ENCODE measurements at places on chromosomes 4 and X.

- peaks cover 4% of the 10 kb centered on the region for H3K27me3 ChIP-seq
- H3K4me3 ChIP-seq: no peak overlapping the region
- no peaks in the 10 kb centered on the region for H3K36me3 ChIP-seq
Observed at GRCh38 chr4:94813221-94813620, 55.5 kb downstream of the BMPR1B start.

GRCh38 chrX:74511704-74512103 lies 90.4 kb downstream of the SLC16A2 start:
- H3K4me1 ChIP-seq: peaks cover 7% of the 10 kb centered on the region
- no peak overlapping the region for H3K27ac ChIP-seq
- H3K4me3 ChIP-seq: no peak overlapping the region
- no peaks in the 10 kb centered on the region for H3K36me3 ChIP-seq

DNA sequence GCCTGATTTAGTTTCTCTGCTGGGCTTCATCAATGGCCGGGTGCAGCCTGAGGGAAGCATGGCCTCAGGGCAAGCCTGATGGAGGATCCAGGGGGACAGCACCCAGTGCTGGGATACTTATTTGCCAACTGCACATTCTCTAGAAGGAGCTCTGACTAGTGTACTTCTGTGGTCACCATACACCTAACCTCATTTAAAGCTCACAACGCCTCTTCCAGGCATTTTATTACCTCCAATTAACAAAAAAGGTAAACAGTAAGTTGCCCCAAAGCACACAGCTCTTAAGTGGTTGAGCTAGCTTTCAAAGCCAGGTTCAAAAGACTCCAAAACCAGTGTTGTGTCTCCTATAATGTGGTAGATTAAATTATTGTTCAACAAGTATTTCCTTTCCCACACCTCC lies 26.8 kb upstream of the ATXN3L start:
- peaks cover 19% of the 10 kb centered on the region for H3K4me1 ChIP-seq
- peaks cover 2% of the 10 kb centered on the region for H3K36me3 ChIP-seq
- peak overlapping the region; percentile 68 for H3K27ac ChIP-seq
- DNase-seq: no peak
- no peak overlapping the region for H3K4me3 ChIP-seq

DNA sequence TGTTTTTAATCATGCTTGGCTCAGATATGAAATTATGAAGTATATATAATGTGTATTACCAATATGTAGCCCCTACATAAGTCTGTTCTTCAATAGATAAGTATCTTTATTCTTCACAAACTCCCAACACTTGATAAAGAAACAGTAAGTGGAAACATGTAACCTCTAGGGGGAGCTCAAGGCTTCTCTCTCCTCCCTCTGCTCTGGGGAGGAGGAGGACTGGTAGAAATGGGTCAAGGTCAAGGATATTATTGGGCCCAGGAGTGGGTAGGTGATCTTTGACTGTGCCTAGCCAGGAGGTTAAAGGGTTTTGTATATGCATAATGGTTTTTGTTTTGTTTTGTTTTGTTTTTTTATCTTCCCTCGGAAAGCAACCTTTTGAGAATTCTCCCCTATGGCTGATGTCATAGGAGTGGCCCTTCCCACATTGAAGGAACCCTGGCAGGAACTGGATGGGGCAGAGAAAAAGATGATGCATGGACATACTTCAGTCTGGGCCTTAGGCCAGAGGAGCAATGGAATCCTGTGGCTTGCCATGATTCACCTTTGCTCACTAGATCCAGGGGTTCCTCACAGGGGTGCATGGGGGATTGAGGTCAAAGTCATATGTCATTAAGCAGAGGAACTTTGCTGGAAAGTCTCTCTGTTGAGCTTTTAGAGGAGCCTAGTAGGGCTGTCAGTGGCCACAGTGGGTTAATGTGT lies 460.3 kb downstream of the MID1IP1 start:
- no peak overlapping the region for H3K4me3 ChIP-seq
- peaks cover 4% of the 10 kb centered on the region for H3K27me3 ChIP-seq
- no peak overlapping the region for H3K27ac ChIP-seq
- no peaks in the 10 kb centered on the region for H3K4me1 ChIP-seq
- H3K36me3 ChIP-seq: no peaks in the 10 kb centered on the region
- no peak for DNase-seq

GRCh38 chr4:142535009-142535408 lies 311.1 kb downstream of the INPP4B start:
- no peak overlapping the region for H3K27ac ChIP-seq
- H3K4me1 ChIP-seq: no peaks in the 10 kb centered on the region
- H3K4me3 ChIP-seq: no peak overlapping the region
- DNase-seq: no peak
- H3K36me3 ChIP-seq: no peaks in the 10 kb centered on the region

GRCh38 chrX:154775419-154776349 lies 13.0 kb downstream of the DKC1 start:
- H3K27ac ChIP-seq: no peak overlapping the region
- H3K4me3 ChIP-seq: no peak overlapping the region
- no peak for DNase-seq
- H3K4me1 ChIP-seq: no peaks in the 10 kb centered on the region

DNA sequence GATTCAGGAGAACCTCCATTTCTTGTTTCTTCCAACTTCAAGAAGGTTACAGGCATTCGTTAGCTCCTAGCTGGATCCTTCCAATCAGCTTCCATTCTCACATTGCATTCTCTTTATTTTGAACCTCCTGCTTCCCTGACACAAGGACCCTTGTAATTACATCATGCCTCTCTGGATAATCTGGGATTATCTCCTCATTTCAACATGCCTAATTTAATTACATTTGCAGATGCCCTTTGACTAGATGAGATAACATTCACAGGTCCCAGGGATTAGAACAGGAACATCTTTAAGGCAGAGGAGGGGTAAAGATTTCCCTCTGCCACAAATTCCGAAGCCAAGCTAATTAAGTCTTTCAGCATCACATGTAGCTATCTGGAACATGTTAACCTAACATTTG lies 753.8 kb upstream of the PCDH7 start:
- no peak overlapping the region for H3K27ac ChIP-seq
- no peak for DNase-seq
- H3K27me3 ChIP-seq: no peaks in the 10 kb centered on the region
- H3K4me3 ChIP-seq: no peak overlapping the region

DNA sequence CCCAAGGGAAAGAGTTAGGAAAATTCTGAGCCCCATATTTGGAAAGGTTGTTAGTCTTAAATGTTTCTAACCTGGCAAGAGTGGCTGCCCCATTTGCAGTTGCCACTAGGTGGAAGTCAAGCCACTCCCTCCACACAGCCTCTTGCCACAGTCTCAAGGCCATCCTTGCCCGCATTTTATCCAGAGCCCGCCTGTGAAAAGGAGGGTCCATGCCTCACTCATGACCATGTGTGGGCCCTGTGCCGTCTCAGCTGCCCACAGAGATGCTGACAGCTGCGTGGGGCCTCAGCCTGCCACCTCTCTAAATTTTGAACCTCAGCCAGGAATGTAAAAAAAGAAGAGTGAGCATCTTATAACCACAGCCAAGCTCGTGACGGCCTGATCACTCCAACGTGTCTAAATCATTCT lies 201.5 kb upstream of the FAM241A start:
- DNase-seq: no peak
- no peaks in the 10 kb centered on the region for H3K36me3 ChIP-seq
- H3K27me3 ChIP-seq: peaks cover 1% of the 10 kb centered on the region
- no peak overlapping the region for H3K27ac ChIP-seq
- H3K4me1 ChIP-seq: no peaks in the 10 kb centered on the region

DNA sequence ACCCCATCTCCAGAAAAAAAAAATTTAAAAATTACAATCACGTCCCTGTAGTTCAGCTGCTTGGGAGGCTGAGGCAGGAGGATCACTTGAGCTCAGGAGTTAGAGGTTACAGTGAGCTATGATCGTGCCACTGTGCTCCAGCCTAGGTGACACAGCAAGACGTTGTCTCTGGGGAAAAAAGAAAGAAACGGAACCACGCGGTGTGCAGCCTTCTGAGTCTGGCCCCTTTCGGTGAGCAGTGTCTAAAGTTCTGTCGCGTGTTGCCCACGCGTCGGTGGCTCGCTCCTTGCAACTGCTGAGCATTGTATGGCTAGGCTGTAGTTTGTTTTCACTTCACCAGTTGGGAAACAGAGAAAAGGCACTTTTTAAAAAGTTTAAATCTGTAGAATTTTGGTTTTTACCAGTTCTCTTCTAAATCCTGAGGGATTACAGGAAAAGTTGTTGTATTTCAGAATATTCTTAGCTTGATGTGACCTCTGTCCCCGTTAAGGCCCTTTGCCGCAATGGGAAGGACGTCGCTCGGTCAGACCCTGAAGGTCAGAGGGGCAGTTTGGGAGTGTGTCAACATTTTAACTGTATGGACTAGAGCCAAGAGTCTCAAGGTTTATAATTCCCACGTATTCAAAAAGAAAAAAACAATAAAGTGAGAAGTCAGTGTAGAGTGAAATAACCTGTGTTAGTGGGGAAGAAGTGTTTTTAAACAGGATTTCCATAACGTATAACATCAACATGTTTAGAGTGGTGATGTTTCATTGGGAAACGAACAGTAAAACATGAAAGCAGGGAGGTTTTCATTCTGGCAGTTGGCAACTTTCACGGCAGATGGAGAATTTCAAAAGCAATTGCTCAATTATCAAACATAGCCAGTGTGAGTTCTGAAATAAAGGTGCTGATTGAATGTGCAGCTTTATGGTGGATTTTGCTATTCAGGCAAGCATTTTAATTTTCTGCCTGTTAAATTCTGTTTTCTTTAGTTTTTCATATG lies 45.8 kb upstream of the MSANTD1 start:
- peak overlapping the region; percentile 68 for H3K27ac ChIP-seq
- H3K27me3 ChIP-seq: no peaks in the 10 kb centered on the region
- H3K4me3 ChIP-seq: peak overlapping the region; percentile 39
- peaks cover 17% of the 10 kb centered on the region for H3K36me3 ChIP-seq
- H3K4me1 ChIP-seq: peaks cover 16% of the 10 kb centered on the region

GRCh38 chr4:7499661-7500060 lies 64.9 kb upstream of the PSAPL1 start:
- no peak overlapping the region for H3K27ac ChIP-seq
- no peaks in the 10 kb centered on the region for H3K36me3 ChIP-seq
- peaks cover 8% of the 10 kb centered on the region for H3K27me3 ChIP-seq
- no peak overlapping the region for H3K4me3 ChIP-seq

- no peak for DNase-seq
- no peaks in the 10 kb centered on the region for H3K4me1 ChIP-seq
- no peak overlapping the region for H3K4me3 ChIP-seq
- no peaks in the 10 kb centered on the region for H3K36me3 ChIP-seq
Observed at GRCh38 chrX:27731962-27732361, 75.8 kb upstream of the MAGEB10 start.

- no peak for DNase-seq
- no peak overlapping the region for H3K4me3 ChIP-seq
- H3K36me3 ChIP-seq: no peaks in the 10 kb centered on the region
- H3K27ac ChIP-seq: no peak overlapping the region
- no peaks in the 10 kb centered on the region for H3K27me3 ChIP-seq
Observed at GRCh38 chrX:95435198-95435597, 1249.4 kb upstream of the DIAPH2 start.

GRCh38 chrX:129714581-129714980 lies 24.2 kb upstream of the XPNPEP2 start:
- H3K36me3 ChIP-seq: no peaks in the 10 kb centered on the region
- peaks cover 3% of the 10 kb centered on the region for H3K4me1 ChIP-seq
- DNase-seq: no peak
- no peaks in the 10 kb centered on the region for H3K27me3 ChIP-seq

GRCh38 chr4:18858229-18858922 lies 836.8 kb upstream of the LCORL start:
- H3K4me3 ChIP-seq: no peak overlapping the region
- H3K27ac ChIP-seq: no peak overlapping the region
- no peak for DNase-seq
- no peaks in the 10 kb centered on the region for H3K27me3 ChIP-seq
- H3K36me3 ChIP-seq: no peaks in the 10 kb centered on the region

DNA sequence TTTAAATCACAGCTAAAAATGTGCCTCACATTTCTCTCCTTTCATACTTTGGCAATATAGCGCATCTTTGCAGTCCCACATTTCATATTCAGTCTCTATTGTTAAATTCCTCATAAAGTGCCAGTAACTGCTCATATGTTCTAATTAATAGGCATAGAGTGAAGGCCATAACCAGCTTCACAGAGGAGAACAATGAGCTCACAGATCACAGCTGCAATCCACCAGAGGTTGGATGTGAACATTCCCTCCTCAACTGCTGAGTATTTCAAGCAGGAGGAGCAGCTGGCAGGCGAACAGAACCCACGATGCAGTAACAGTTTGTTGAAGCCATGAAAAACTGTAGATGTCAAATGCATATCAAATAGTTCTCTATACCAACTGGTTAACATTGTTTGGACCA lies 2088.7 kb upstream of the AGA start:
- H3K36me3 ChIP-seq: no peaks in the 10 kb centered on the region
- H3K27me3 ChIP-seq: no peaks in the 10 kb centered on the region
- no peaks in the 10 kb centered on the region for H3K4me1 ChIP-seq
- DNase-seq: no peak
- H3K27ac ChIP-seq: no peak overlapping the region

DNA sequence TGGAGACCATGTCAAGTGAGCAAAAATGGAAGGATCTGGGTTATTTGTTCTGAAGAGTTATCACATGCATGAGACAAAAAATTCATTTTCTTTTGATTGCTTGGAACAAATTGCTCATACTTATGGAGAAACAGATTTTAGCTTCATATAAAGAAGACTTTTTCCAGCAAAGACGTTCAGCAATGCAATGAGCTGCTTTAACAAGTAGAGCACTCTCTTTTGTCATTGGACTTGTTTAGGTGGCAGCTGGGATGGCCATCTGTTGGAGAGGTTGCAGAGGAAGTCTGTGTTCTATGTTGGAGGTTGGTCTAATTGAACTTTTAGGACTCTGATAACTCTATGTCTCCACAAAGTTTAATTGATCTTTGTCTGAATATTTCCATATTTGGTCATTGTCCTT lies 19.9 kb upstream of the CEP135 start:
- H3K36me3 ChIP-seq: no peaks in the 10 kb centered on the region
- H3K27me3 ChIP-seq: no peaks in the 10 kb centered on the region
- no peak for DNase-seq

DNA sequence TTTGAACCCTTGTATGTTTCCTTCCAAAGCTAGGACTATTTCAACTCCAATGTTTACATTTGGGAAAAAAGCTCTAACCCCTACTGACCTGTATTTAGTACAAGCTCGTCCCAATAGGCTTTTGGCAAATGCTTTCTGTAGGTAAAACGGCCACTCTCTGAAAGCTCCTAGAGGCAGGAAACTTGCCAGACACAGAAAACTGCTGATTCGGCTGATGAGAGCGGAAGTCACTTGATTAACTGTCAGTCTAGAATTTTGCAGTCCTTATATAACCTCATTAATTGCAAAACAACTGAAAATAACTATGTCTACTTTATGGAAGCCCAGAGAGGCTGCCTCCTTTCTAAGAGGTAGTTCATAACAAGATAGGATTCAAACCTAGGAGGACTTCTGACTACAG lies 108.1 kb downstream of the TSPAN7 start:
- no peaks in the 10 kb centered on the region for H3K36me3 ChIP-seq
- peaks cover 3% of the 10 kb centered on the region for H3K4me1 ChIP-seq
- no peak for DNase-seq
- no peak overlapping the region for H3K4me3 ChIP-seq

- H3K27me3 ChIP-seq: peaks cover 2% of the 10 kb centered on the region
- H3K4me3 ChIP-seq: no peak overlapping the region
- no peaks in the 10 kb centered on the region for H3K36me3 ChIP-seq
- DNase-seq: peak; percentile 39
- peaks cover 8% of the 10 kb centered on the region for H3K4me1 ChIP-seq
Observed at GRCh38 chrX:16892504-16893362, 22.6 kb upstream of the RBBP7 start.

- H3K4me1 ChIP-seq: no peaks in the 10 kb centered on the region
- H3K27me3 ChIP-seq: peaks cover 2% of the 10 kb centered on the region
- no peak overlapping the region for H3K27ac ChIP-seq
- DNase-seq: no peak
- no peak overlapping the region for H3K4me3 ChIP-seq
Observed at GRCh38 chr4:36358173-36358572, 76.8 kb downstream of the DTHD1 start.

Measured in memory B cell (primary cell).